Mammary epithelial cell (primary cell): ENCODE measurements at places on chromosomes 6 and 20. TPM values are rescaled to one million over a fixed set of nuclear protein-coding genes. Genes with fewer than 3 reads are reported as not detected.

The PLCB4 gene
- total RNA-seq = 0.19 and 0.21 TPM in 2 replicates

The NHLRC1 gene
- total RNA-seq = 2.0 and 2.1 TPM in 2 replicates

The RNF39 gene
- 2.5 TPM for total RNA-seq

The ZCCHC3 gene
- 9.2 and 9.6 TPM in 2 replicates for total RNA-seq

The EPPIN gene
- not detected in 2 replicates for total RNA-seq

The PPIL6 gene
- total RNA-seq = 0.61 and 2.2 TPM in 2 replicates

The CGAS gene
- 1.6 and 2.4 TPM in 2 replicates for total RNA-seq

The TGM2 gene
- 12.7 and 53.4 TPM in 2 replicates for total RNA-seq

The DOK5 gene
- 0.17 TPM for total RNA-seq

The DCBLD1 gene
- total RNA-seq = 84.0 TPM

The LAMA2 gene
- total RNA-seq = 0.50 TPM

The TFEB gene
- 14.2 and 25.9 TPM in 2 replicates for total RNA-seq
